ENCODE measurements at places on chromosomes 11 and 22. TPM values are rescaled to one million over a fixed set of nuclear protein-coding genes. Genes with fewer than 3 reads are reported as not detected.

The KCNQ1OT1 gene
- 0.21 TPM for total RNA-seq

The TBX10 gene
- not detected for total RNA-seq

The BBOX1 gene
- not detected for total RNA-seq

The CD6 gene
- 212 TPM for total RNA-seq

The MCHR1 gene
- not detected for total RNA-seq

The MGAT3 gene
- 0.19 TPM for total RNA-seq

The GDPD4 gene
- total RNA-seq, result not detected

The YAP1 gene
- 0.04 TPM for total RNA-seq

The KCNQ1 gene
- total RNA-seq, result 3.9 TPM

The MS4A14 gene
- not detected for total RNA-seq

The LRP5 gene
- 10.7 TPM for total RNA-seq

The DKK3 gene
- total RNA-seq, result 0.17 TPM

The DDI1 gene
- total RNA-seq, result not detected

All from activated CD8-positive, alpha-beta memory T cell treated with anti-CD3 and anti-CD28 coated beads for 36 hours (primary cell).